Stimulated activated CD8-positive, alpha-beta memory T cell treated with anti-CD3 and anti-CD28 coated beads, Interleukin-7, amount 100 ng/mL, for 1 hour (primary cell): ENCODE measurements at places on chromosomes 16 and 17.

- DNase-seq = no peak
Observed at GRCh38 chr17:19327031-19327783, 35.3 kb downstream of the B9D1 start.

DNA sequence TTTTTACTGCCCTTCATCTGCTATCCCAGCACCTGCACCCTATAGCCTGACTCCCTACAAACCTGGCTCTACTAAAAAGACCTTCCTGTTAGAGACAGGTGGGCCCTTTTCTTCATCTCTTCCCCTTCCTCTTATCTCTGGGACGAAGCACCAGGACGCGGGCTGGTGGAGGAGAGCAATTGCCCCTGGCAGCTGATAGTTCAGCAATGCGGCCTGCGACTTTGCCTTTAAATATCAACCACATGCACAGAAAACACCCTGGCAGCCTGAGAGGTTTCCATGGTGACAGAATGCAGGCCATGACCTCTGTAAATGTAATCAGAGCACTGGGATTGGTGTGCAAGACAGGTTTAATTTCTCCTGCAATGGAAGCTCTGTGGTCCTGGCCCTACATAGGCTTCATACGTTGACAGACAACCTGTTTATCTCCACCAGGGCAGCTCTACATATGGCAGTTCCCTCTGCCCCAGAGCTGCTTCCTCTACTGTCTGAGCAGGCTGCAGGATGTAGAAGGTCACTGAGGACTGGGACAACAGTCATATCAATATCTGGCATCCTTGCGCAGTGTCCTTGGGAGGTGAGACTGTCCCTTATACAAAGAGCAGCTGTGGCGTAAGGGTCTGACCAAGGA lies 10.0 kb upstream of the SKAP1 start:
- DNase-seq = no peak

DNA sequence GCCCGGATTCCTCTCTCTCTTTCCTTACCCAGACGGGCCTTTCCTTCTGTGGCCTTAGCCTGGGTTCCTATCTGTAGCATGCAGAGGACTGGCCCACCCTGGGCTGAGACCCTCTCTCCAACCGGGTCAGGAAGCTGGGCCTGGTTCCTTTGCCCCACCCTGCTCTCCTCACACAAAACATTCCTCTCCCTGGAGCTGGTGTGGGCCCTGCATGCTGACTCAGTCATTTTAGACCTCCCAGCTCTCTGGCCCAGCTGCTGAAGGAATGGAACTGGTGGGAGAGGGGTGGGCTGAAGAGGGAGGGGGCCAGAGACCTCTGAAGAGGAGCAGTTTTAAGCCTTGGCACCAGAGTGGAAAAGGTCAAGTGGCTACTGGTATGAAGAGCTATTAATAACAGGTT lies 957 bp downstream of the MYL4 start:
- no peak for DNase-seq

DNA sequence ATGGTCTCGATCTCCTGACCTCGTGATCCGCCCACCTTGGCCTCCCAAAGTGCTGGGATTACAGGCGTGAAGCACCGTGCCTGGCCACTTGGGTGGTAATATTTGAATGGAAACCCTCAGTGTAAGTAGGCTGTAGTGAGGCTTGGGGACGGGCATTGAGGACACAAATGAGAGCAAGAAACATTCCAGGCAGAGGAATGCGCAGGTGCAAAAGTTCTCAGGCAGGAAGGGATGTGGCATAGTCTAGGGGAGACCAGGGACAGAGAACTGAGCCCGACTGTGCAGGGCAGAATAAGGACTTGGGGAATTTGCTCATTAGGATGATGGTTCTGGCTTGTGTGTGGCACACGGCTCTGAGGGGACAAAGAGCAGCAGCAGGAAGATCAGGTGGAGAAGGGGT lies 54.8 kb downstream of the GRB2 start:
- DNase-seq = no peak

DNA sequence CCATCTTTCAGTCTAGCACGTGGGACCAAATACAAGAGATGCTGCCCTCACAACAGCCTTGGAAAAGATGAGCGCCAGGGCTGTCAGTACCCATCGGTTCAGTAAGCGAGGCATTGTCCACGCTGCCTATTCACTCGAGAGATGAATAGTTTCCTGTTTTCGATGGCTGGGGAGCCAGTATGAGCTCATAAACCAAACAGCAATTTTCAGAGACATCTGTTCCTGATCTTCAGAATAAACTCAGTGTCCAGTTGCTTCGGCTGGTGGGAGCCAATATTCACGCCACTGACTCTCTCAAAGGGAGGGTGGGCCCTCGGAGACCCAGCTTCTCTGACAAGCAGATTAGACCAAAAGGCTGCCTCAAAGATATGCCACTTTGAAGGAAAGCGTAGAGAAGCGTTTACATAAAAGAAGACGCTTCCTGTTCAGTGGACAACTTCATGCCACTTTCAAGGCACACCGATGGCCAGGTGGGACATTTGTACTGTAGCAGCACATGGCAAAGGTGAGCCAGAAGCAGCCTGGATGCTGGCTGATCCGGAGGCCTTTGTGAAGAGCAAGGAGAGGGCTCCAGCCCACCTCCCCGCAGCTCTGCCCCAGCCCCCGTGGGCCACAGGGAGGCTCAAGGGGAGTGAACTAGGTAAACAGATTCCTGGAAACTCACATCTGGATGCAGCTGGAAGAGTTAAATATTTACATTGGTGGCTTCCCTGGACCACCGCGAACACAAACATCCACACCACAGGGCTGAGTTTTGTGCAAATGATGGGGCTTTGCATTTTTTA lies 6.0 kb downstream of the TIMM22 start:
- DNase-seq = no peak

- DNase-seq = no peak
Observed at GRCh38 chr17:20852239-20852989, 190.4 kb downstream of the USP22 start.

GRCh38 chr17:15972497-15972951 lies 27.0 kb downstream of the ZSWIM7 start:
- DNase-seq = no peak

- DNase-seq = no peak
Observed at GRCh38 chr17:5210614-5211252, 19.1 kb upstream of the ZNF594 start.

GRCh38 chr17:43578699-43579565 lies 32.8 kb upstream of the ETV4 start:
- no peak for DNase-seq
